CD4-positive, alpha-beta T cell (primary cell): ENCODE measurements at places on chromosomes 1 and 21. TPM values are rescaled to one million over a fixed set of nuclear protein-coding genes. Genes with fewer than 3 reads are reported as not detected.

DNA sequence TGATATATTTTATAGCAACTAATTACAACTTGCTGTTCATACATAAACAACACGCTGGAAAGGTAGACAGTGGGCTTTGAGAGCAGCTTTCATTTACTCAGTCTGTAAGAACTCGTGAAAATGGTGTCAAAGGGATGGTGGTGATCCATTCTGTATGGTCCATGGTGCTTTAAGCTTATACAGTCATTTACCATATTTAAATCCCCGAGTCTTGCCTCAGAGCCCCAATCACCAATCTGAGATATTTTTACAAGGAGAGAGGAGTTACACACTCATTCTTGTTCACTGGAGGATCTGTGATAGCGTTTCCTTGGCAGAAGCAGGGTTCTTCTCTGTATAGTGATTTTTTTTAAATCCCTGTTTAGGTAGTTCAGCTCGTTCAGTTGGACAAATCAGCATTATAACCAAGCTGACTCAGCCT is 694.6 kb downstream of the USP25 start:
- no peaks in the 10 kb centered on the region for H3K27me3 ChIP-seq
- no peak overlapping the region for H3K27ac ChIP-seq
- no peak for DNase-seq
- H3K36me3 ChIP-seq, result no peaks in the 10 kb centered on the region
- H3K4me1 ChIP-seq, result no peaks in the 10 kb centered on the region

DNA sequence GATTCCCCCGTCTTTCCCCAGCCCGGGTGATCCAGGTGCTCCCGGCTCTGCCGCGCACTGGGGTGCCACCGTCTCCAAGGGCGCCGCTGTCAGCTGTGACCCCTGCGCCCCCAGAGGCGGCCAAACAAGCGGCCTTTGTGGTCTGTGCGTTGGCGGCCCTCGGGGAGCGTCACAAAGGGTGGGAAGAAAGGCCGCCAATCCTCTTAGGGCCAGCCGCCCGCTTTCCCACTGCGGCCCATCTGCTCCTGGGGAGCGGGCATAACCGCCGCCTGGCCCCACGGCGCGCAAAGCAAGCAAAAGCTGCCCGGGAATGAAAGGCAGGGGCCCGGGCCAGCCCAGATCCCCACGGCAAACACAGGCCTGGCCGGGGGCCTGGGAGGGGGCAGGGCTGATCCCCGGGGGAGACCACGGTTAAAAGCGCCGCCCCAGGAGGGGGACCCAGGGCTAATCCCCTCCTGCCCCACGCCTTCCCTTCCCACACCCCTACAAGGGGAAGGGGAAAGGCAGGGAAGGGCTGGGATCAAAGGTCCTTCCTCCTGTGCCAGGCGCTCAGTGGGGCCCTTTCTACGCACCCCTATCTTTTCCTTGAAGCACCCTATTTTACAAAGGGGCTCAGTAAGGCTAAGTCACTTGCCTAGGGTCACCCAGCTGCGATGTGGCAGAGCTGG is 24.0 kb downstream of the C1QB start:
- H3K27me3 ChIP-seq, result peaks cover 21% of the 10 kb centered on the region
- H3K4me1 ChIP-seq, result no peaks in the 10 kb centered on the region
- H3K36me3 ChIP-seq, result no peaks in the 10 kb centered on the region
- H3K27ac ChIP-seq, result no peak overlapping the region

The FCAMR gene
- not detected for total RNA-seq

The NUF2 gene
- total RNA-seq, result 1.8 TPM
